ENCODE measurements at places on chromosomes 1 and 21.

DNA sequence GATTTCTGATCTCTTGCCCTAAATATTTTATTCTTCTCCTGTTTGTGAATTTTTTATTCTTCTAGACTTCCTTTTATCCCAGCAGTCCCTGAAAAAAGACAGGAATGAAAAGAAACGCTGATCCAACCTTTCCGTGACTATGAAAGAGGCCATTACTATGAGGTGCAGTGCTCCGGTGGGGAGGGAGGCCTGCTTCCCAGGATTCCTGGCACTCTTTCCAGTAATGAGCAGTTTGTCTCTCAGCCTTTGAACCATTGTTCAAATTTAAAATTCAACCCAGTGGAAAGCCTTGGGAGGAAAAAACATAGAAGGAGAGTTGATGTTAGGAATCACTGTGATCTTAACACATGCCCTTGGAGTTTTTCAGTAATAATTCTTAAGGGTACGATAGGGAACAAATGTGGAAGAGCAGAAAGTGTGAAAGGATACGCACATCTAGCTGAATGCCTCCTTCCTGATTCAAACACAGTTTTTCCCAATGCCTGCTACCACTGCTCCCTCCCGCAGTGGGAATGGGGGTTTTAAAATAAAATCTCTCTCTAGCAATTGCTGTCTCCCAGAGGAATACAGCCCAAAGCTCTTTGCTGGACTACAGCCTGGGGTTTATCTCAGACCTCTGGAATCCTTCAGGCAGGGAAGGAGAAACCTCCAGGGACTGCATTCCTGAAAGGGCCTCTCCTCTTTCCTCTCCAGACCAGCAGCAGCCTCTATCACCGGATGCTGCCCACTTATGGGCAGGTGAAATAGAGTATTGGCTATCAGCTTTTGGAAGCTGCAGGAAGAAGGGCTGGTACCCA is 6.1 kb downstream of the IER5 start:
- no peak for DNase-seq

DNA sequence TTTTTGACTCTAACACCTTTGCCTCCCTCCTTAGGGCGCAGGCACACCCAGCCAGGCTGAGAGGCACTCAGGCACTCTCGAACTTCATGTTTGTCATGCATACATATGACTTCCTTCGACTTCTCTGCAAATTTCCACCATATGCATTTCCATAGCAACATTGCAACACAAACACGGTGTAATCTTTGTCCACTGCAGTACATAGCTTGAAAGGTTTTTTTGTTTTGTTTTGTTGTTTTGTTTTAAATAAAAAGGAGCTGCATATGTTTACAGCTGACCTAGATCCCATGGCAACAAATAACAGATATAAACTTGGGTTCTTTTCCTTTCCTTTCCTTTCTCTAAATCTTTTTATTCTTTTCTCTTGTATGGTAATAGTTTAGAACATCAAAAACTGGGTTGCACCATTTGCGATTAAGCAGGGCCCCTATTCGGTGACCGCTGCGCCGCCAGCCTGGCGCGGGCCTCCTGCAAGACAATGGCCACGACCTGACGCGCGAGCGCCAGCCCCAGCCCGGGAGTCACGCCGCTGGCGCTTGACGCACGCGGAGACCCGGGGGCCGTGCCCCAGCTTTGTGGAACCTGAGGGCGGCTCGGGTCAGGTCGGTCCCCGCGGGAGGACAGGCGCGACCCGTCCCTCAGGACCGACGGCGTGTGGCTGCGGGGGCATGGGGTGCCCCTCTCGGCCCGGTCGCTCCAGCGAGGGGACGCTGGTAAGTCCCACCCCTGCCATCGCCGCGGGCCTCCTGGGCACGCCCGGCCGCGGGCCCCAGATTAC is 35.2 kb downstream of the CCN1 start:
- no peak for DNase-seq

DNA sequence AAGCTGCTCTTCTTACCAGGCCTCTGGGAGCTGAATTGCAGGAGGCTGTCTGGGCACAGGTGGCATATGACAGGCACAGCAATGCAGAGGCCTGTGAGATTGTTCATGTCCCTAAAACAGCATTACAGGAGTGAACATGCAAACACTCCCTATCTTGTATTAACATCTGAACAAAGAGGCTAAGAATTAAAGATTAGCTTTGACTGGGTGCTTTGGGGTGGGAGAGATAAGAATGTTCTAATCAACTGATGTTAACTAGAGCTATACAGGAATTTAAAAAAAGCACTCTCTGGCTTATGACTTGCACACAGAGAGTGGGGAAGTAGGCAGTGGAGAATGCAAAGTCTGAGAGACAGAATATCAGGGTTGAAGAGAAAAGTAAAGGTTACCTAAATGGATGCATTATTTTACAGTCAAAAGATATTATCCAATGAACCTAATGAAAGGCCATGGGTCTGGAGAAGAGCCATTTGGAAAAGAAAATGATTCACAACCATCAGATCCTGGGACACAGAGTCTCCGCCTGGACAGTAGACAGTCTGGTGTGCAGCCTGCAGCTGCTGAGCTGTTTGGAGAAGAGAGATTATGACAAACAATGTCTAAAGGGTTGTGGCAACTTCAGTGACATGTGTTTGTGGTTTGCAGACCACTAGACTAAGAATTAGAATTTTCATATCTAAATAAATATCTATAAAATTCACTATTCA is 20.2 kb downstream of the DPT start:
- no peak for DNase-seq

- DNase-seq, result no peak
Measured at GRCh38 chr1:177065430-177065829, 99.1 kb downstream of the ASTN1 start.

DNA sequence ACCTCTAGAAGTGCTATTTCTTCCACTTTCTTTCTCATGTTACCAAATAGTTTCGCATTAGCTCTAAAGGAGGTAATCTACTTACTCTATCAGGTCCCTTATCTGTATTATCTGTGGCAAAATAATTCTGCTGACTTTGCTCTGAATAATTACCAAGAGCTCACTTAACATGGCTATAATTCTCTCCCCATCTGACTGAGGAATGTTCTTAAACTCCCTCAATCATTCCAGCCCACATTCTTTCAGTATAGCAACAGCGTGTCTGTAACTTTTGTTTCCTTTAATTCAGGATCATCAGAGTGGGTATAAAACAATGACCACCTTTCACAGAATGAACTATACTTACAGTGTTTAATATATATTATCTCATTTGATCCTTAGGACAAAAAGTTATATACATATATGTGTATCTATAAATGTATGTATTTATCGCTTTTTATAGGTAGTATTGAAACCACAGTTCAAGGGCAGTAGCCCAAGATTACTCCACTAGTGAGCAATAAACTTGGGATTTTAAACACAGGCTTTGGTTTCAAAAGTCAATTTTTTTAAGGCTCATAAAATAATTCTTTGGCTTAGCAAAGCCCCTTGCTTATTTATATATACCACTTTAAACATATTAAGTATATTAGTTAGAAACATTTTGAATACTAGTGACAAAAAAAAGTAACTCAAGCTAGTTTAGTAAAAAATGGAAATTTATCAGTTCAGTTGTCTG is 36.1 kb upstream of the ST6GALNAC3 start:
- DNase-seq, result no peak

GRCh38 chr1:179731643-179732042 is 11.4 kb upstream of the FAM163A start:
- no peak for DNase-seq

DNA sequence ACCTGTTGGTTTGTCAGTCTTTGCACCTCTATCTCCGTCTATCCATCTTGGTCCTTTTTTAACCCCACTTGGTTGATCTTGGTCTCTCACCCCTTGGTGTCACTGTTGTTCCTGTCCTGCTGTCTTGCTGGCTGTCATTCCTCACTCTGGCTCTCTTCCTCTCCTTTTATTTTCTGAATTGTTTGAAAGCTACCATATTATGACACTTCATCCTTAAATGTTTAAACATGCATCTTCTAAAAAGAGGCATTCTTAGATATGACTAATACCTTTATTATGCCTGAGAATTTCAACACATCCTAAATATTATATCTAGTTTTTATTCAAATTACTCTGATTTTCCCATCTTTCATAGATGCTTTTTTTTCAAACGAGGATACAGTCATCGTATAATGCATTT is 37.0 kb downstream of the BACH1 start:
- DNase-seq, result no peak

DNA sequence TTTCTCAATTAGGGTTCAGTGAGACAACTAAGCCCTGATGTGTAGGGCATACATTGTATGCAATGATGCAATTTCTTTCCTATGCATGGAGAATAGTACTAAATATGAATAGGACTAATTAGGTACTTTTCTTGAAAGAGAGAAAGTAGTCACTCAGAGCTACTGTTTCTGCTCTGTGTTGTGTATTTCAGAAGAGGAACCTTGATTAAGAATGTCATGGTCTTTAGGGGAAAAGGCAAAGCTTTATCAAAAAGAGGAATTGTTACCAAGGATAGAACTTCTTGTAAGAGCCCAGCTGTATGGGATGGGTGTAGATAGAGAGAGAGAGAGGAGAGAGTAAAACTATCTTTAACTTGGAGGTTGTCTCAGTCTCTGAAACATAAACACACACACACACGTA is 49.1 kb downstream of the HLX start:
- no peak for DNase-seq

DNA sequence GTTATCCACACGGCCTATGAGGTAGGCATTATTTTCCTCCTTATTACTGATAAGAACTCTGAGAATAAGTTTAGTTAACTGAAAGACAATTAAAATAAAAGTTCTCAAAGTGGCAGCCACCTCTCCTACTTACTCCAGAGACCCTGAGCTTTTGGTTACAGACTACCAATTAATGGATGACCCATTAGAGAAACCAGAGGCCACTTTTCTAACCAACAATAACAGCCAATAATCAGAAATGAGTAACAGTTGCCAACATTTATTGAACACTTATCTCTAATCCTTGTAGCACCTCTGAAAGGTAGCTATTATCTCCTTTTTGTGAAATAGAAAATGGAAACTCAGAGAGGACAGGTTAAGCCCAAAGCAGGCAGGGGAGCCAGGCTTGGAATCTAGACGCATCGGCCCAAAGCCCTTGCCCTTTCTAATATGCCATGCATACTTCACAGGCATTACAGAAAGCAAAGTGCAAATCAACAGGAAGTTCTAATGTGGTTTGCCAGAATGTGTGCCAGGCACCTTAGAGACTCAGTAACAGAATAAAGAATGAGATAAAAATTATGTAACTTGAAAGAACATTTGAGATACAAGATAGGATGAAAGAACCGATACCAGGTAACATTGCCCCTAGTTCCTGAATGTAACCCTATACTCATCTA is 50.0 kb downstream of the BEND5 start:
- no peak for DNase-seq

GRCh38 chr1:39450956-39451606 is 40.4 kb upstream of the BMP8A start:
- no peak for DNase-seq

DNA sequence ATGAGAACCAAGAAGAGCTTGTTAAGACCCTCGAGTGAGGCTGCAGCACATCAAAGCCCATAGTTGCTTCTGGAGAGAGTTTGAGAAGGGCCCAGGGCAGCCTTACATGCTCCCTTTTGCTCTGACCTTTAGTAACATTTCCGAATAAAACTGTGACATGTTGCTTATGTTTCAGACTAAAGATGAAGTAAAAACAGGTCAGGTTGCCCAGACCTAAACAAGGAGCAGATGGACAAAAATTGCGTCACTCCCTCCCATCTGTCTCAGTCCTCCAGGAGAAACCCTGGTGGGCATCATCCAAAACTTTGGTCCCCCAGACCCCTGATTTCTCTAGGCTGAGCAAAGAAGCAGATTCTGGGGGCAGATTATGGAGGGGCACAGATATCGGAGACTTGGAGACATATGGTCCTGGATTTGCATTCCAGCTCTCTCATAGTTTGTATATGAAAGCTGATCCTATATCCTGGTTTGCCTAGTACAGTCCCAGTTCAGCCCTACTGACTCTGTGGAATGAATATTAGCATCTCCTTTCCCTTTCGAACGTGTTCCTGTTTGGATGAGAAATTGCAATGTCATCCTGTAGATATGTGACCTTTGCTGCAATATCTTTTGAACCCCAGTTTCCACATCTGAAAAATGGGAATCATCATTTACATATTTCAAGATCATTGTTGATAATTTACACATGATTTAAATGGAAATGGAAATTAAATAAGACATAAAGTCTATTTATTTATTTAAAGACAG is 304.9 kb upstream of the USP24 start:
- DNase-seq, result no peak

GRCh38 chr1:22259551-22260282 is 116.8 kb upstream of the WNT4 start:
- DNase-seq, result no peak

DNA sequence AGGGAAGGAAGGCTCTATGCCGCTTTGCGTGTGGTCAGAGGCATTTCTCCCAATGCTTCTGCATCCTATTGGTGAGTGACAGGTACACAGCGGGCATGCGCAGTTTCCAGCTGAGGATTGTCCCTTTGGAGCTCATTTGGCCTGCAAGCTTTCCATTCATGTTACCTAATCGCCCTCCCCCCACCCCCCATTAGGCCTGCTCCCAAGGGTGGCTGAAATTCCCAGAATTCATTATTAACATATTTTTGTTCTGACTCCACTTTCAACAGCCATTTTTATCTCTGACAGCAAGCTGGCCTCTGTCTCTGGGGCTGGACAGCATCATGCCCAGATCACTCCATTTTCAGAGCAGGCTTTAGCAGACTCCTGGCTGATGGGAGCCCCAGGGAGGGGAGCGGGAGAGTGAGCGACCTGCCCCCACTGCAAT is 25.6 kb downstream of the MIS18A start:
- DNase-seq, result no peak

DNA sequence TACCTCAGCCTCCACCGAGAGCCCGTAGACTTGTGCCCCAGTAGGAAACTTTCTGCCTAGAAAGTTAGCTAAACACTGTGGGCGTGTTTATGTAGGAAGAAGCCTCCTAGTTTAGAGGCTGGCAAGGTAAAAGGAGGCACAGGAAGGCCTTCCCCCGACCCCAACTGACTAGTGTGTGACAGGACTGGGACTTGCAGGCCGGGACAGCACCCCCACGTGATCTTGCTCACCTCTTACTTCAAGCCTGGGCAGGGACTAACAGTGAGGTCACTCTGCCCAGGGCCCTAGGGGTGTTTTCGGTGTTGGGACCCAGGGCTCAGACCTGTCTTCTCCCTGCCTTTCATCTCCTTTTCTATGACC is 392 bp upstream of the TAGLN2 start:
- no peak for DNase-seq

DNA sequence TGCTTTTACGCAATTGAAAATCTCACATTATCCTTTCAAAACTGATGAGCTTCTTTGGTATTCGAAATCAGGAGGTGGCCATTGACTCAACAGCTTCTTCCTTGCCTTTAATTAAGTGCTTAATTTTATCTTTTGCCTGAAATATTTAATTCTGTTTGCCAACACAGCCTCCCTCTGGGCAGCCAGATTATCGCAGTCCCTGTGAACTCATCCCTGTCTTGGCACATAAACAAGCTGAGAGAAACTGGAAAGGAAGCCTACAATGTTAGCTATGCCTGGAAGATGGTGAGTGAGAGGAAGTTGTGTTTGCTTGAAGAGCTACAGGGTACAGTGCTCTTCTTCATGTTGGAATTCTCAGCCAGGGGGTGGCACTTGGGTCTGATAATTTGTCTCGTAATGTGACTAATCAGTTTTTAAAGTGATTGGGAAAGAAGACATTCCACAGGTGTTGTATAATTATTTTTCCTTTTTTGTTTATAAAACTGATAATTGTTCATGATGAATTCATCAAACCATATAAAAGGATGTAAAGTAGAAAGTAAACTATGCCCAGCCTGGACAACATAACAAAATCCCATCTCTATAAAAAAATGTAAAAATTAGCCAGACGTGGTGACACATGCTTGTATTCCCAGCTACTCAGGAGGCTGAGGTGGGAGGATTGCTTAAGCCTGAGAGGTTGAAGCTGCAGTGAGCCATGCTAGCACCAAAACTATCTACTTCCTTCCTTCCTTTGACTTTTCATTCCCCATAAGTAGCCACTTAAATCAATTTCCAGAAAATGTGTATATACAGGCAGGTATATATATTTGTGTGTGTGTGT is 90.1 kb upstream of the RAVER2 start:
- no peak for DNase-seq
